ENCODE measurements at places on chromosomes 3 and 15.

- DNase-seq: no peak
Measured at GRCh38 chr3:107498646-107499045, 24.1 kb upstream of the BBX start.

- no peak for DNase-seq
Measured at GRCh38 chr3:64187065-64187959, 38.0 kb downstream of the PRICKLE2 start.

- DNase-seq: no peak
Measured at GRCh38 chr3:178851564-178851963, 220.0 kb downstream of the ZMAT3 start.

DNA sequence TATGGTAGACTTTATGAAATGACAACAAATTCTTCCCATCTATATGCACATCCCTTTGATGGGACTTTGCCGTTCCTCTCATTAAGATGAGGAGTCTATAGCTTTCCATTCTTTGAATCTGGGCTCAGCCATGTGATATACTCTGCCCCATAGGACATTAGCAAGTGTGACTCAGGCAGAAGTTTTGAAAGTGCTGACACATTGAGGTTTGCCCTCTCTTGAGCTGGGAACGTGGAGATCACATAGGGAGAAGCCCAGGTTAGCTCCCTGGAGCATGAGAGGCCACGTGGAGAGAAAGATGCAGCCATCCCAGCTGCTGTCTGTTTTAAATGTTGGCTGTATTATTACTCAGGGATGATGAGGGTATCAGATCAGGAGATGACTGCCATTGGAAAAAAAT is 67.7 kb upstream of the OXTR start:
- no peak for DNase-seq

- DNase-seq: no peak
Measured at GRCh38 chr3:192875971-192876565, 41.6 kb downstream of the MB21D2 start.

GRCh38 chr15:80491163-80491847 is 87.1 kb downstream of the ARNT2 start:
- DNase-seq: no peak

DNA sequence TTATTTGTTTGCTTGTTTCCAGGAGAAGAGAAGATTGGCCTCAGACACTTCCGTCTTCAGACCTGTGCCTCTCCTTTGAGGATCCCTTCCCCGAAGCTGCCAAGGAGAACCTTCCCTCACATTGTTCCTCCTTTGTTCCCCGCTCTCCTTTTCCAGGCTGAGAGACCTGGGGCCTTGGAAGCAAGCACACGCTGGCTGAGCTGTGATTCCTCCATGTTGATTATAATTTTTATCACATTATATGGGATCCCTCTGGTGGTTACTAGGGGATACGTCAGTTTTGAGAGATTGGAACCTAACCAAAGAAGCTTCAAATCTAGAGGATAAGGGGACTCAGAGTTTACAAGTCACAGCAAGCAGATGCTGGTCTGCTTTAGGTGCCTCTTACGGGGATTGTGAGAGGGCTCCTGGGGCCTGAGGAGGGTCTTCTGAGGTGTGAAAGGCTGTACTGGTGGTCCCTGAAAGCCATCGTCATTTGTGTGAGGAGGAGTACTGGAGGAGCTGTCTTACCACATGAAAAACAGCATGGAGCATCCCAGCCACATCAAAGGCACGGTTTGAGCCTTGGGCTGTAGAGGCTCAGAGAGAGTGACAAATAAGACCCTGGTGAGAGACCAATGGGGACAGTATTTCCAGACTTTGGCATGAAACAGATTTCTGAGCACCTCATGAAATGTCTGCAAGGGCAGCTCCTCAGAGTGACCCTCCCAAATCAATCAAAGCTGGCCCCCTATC is 760.1 kb upstream of the CFAP20DC start:
- peak; percentile 8 for DNase-seq

DNA sequence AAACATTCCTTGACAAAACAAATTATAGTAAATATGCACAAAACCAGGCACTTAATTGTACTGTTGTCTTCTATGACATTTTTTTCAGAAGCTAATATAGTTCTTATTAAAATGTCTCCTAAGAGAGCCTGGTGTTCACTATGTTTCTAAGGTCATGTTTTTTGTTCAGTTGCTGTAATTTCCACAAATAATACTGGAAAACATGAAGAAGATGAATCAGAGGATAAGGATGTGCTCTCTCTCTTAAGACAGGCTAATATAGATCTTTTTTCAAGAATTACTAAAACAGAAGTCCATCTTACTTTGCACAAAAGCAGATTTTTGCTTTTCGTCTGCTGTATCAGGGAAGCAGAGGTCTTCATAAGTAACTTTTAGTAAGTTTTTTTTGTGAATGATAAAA is 823.0 kb upstream of the NECTIN3 start:
- no peak for DNase-seq

DNA sequence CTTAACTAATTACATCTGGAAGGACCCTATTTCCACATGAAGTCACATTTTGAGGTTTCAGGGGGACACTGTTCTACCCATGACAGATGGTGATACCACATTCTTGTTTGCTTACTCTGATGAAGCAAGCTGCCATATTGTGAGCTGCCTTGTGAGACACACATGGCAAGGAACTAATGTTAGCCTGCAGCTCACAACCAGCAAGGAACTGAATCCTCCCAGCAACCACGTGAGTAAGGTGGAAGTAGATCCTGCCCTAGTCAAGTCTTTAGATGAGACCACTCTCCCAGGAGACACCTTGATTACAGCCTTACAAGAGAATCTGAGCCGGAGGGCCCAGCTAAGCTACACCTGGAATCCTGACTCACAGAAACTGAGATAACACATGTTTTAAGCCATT is 160.1 kb downstream of the PDE8A start:
- DNase-seq: no peak

DNA sequence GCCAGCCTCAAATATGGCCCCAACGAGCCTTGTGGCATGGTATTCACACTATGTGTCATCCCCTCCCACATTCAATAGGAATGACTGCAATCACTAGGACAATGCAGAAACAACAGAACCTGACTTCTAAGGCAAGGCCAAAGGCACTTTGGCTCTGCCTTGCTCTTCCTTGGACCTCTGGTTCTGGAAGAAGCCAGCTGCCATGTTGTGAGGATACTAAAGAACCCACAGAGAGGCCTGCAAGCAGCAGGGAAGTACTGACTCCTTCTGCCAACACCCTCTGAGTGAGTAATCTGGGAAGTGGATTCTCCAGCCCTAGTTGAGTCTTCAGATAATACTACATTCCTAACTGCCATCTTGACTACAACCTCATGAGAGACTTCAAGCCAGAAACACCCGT is 64.7 kb downstream of the ADAMTS9 start:
- no peak for DNase-seq

DNA sequence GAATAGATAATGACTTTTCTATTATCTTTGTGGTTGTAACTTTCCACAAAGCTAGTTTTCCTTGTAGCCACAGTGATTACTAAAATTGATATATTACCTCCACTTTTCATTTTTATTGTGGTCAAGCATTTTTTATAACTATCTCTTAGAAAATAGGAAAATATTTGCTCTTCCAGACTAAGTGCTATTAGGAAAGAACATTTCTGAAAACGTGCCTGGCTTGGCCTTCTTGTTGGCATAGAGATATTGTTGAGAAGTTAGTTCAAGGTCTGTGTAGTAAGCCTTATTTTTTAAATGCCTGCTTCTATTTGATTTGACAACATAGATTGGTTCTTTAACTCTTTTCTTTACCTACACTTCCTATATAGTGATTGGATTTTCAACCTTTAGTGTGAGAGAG is 101.7 kb downstream of the IL1RAP start:
- DNase-seq: no peak

DNA sequence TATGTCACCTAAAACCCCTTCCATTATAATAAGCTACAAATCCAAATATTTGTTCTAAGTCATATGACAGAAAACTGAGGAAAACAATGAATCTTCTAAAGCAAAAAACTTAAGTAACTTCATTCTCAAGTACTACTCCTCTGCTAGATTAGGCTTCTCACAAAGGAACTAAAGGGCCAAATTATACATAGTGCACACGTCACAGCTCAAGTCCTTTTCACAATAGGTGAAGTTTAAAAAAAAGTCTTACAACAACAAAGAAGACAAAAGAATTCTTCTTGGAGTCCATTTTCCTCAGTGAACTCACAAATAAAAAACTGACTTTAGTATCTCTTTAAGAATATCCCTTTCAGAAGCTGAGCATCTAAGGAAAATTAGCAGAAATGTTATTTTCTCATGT is 479.9 kb downstream of the MAGI1 start:
- DNase-seq: no peak
